Activated CD4-positive, alpha-beta memory T cell treated with anti-CD3 and anti-CD28 coated beads for 36 hours (primary cell): ENCODE measurements at places on chromosomes 3 and 15. TPM values are rescaled to one million over a fixed set of nuclear protein-coding genes. Genes with fewer than 3 reads are reported as not detected.

Gene NT5DC2
- 46.9 TPM for total RNA-seq

Gene MASP1
- not detected for total RNA-seq

Gene HMCES
- 58.4 TPM for total RNA-seq

Gene LRRC2
- not detected for total RNA-seq

Gene MIX23
- total RNA-seq, result 87.8 TPM

Gene POLR2M
- total RNA-seq, result 86.5 TPM

Gene ACSBG1
- total RNA-seq, result 0.26 TPM

Gene TUSC7
- total RNA-seq, result not detected

Gene IVD
- 37.3 TPM for total RNA-seq

Gene MPI
- 60.0 TPM for total RNA-seq

Gene NPHP3
- 16.7 TPM for total RNA-seq

Gene MANF
- total RNA-seq, result 162 TPM

Gene GOLGA6L26
- not detected for total RNA-seq

Gene NOX5
- total RNA-seq, result not detected

Gene C2CD4B
- 1.5 TPM for total RNA-seq

Gene NME9
- total RNA-seq, result 0.90 TPM

Gene PCOLCE2
- total RNA-seq, result not detected

Gene MESP1
- 6.7 TPM for total RNA-seq

Gene SQOR
- total RNA-seq, result 181 TPM

Gene GOLGA8R
- 0.14 TPM for total RNA-seq

Gene GP5
- 0.31 TPM for total RNA-seq

Gene KIF9
- 3.3 TPM for total RNA-seq

Gene CLDN16
- total RNA-seq, result not detected

Gene DNAJA4
- 36.3 TPM for total RNA-seq

Gene ZNF662
- total RNA-seq, result 0.39 TPM

Gene KCNAB1
- not detected for total RNA-seq

Gene MCF2L2
- 3.9 TPM for total RNA-seq

Gene TMEM207
- total RNA-seq, result not detected

Gene CHSY1
- total RNA-seq, result 34.8 TPM

Gene GLDN
- not detected for total RNA-seq

Gene TGM4
- total RNA-seq, result not detected

Gene GABRB3
- total RNA-seq, result 0.17 TPM

Gene EHHADH
- 3.2 TPM for total RNA-seq

Gene WNT7A
- 0.29 TPM for total RNA-seq

Gene KCNH8
- not detected for total RNA-seq
